ENCODE measurements at places on chromosomes 4 and X.

- DNase-seq = no peak
Measured at GRCh38 chr4:97720869-97721432, 422.3 kb downstream of the STPG2 start.

DNA sequence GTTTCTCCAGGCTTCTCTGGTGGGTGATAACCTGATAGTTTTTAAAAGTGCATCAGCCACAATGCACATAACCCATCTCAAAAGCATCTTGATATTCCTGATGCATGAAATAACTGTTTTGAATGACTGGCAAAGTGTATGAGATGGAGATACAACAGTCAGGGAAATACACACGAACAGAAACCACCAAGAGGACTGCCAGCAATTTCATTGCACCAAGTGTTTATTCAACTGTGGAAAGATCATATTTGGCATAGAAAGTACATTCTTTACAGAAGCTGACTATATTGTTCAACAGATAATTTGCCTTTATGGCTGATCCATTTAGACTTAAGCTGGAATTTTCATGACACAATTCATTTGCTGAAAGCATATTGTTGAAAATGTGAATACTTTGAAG is 139.5 kb downstream of the SLIT2 start:
- DNase-seq = no peak

GRCh38 chr4:150130933-150131332 is 52.7 kb downstream of the DCLK2 start:
- DNase-seq = no peak

GRCh38 chrX:47174846-47175587 is 18.6 kb upstream of the UBA1 start:
- DNase-seq = no peak

GRCh38 chrX:110675886-110676285 is 119.7 kb downstream of the CHRDL1 start:
- DNase-seq = no peak
